ENCODE measurements at places on chromosomes 12 and 14. TPM values are rescaled to one million over a fixed set of nuclear protein-coding genes. Genes with fewer than 3 reads are reported as not detected.

Gene GPX2
- total RNA-seq: 38.6 TPM

Gene FAM181A
- not detected for total RNA-seq

- no peak for DNase-seq
These were observed 247.1 kb downstream of the BCL11B start for GRCh38 chr14:99024926-99025325.

DNA sequence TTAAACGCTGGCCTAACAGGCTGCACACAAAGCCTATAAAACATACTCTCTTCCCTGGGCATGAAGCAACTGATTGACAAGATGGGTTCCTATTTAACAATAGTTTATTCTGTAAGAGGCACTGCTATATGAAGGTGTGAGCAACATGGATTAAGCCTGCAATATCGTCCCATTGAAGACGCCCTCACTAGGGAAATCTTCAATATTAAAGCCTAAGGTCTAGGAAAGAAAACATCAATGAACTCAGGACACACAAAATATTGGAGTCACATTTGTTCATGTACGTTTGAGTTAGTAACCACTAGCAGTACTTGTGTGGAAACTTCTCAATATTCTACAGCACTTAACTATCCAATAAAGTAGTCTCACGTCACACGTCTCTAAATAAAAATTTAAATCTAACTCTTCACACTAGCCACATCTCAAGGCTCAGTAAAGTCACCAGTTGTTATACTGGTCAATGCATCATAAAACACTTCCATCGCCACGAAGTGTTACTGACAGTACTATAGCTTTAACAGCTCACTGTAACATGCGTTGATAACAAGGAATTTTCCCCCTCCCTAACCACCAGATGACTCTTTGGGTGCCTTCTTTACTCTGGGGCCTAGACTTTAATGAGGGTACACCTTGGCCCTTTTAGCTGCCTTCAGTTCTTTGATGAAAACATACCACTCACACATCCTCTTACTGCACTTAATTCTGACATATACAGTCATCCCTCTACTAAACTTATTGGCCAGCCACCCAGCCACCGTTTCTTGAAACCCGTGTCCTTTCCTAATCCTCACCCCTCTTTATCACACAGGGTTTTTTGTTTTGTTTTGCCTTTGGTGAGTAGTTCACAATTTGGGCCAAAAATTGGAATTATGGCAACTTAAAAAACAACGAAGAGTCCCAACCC is 50.1 kb upstream of the OR5AU1 start:
- DNase-seq: no peak

GRCh38 chr14:66133666-66134065 is 352.5 kb upstream of the CCDC196 start:
- no peak for DNase-seq

Data from liver (tissue), 10 donors.